Upper lobe of right lung (tissue), 1 donor: ENCODE measurements at places on chromosomes 16 and 17. TPM values are rescaled to one million over a fixed set of nuclear protein-coding genes. Genes with fewer than 3 reads are reported as not detected.

CCL3 gene
- 9.9 TPM for total RNA-seq

GRCh38 chr16:3518292-3518985 is 17.6 kb downstream of the CLUAP1 start:
- peaks cover 89% of the 10 kb centered on the region for H3K36me3 ChIP-seq
- H3K27ac ChIP-seq: no peak overlapping the region
- no peaks in the 10 kb centered on the region for H3K4me1 ChIP-seq
- H3K27me3 ChIP-seq: no peaks in the 10 kb centered on the region
- no peak for DNase-seq

- no peaks in the 10 kb centered on the region for H3K27me3 ChIP-seq
- peaks cover 41% of the 10 kb centered on the region for H3K4me1 ChIP-seq
- H3K4me3 ChIP-seq: peak overlapping the region; percentile 89
- peak overlapping the region; percentile 95 for H3K27ac ChIP-seq
- DNase-seq: peak; percentile 81
- no peaks in the 10 kb centered on the region for H3K36me3 ChIP-seq
These were observed 1.1 kb downstream of the PHF12 start for GRCh38 chr17:28950017-28950751.

GRCh38 chr17:29344201-29344856 is 45.8 kb upstream of the TAOK1 start:
- no peak overlapping the region for H3K4me3 ChIP-seq
- no peaks in the 10 kb centered on the region for H3K4me1 ChIP-seq
- no peaks in the 10 kb centered on the region for H3K27me3 ChIP-seq
- H3K27ac ChIP-seq: no peak overlapping the region

- H3K4me3 ChIP-seq: no peak overlapping the region
- no peak for DNase-seq
- no peak overlapping the region for H3K27ac ChIP-seq
- no peaks in the 10 kb centered on the region for H3K27me3 ChIP-seq
These were observed 96.6 kb downstream of the METRNL start for GRCh38 chr17:83175822-83176622.

GRCh38 chr17:79304884-79305283 is 230.3 kb downstream of the ENGASE start:
- H3K36me3 ChIP-seq: no peaks in the 10 kb centered on the region
- H3K4me3 ChIP-seq: no peak overlapping the region
- H3K4me1 ChIP-seq: peaks cover 11% of the 10 kb centered on the region
- H3K27ac ChIP-seq: no peak overlapping the region
- peaks cover 10% of the 10 kb centered on the region for H3K27me3 ChIP-seq
- DNase-seq: no peak

GRCh38 chr17:66511135-66511534 is 208.7 kb downstream of the PRKCA start:
- H3K27ac ChIP-seq: no peak overlapping the region
- H3K27me3 ChIP-seq: no peaks in the 10 kb centered on the region
- H3K36me3 ChIP-seq: no peaks in the 10 kb centered on the region

CA7 gene
- total RNA-seq: not detected

DNA sequence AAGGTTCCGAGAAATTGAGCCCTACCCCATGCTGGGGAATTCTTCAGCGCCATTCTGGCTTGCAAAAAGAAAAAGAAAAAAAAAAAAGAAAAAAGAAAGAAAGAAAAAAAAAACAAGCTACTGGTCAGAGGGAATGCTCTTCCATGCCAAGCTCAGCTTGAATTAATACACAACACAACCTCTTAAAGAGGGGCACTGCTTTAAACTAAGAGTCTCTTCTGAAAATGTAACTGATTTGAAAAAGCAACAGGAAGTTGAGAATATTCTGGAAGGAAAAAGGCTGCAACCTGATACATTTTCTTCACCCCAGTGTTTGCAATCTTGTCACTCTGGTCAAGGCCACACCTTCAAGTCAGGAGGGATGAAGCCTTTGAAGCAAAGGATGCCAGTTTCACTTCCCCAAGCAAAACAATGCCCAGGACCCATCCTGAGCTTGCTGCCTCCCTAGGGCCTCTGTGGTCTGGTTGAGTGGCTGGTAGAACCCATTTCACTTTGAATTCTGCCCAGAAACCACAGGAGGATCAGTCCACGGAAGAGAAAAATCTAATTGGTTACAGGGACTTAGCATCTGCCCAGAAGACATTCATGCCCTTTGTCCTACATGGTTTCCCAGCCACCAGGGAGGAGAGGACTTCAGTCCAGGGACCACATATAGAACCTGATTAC is 389.7 kb downstream of the SOX9 start:
- no peak for DNase-seq
- peaks cover 3% of the 10 kb centered on the region for H3K4me1 ChIP-seq
- H3K4me3 ChIP-seq: no peak overlapping the region
- no peaks in the 10 kb centered on the region for H3K27me3 ChIP-seq
- no peak overlapping the region for H3K27ac ChIP-seq

SBK1 gene
- 1.9 TPM for total RNA-seq

DNA sequence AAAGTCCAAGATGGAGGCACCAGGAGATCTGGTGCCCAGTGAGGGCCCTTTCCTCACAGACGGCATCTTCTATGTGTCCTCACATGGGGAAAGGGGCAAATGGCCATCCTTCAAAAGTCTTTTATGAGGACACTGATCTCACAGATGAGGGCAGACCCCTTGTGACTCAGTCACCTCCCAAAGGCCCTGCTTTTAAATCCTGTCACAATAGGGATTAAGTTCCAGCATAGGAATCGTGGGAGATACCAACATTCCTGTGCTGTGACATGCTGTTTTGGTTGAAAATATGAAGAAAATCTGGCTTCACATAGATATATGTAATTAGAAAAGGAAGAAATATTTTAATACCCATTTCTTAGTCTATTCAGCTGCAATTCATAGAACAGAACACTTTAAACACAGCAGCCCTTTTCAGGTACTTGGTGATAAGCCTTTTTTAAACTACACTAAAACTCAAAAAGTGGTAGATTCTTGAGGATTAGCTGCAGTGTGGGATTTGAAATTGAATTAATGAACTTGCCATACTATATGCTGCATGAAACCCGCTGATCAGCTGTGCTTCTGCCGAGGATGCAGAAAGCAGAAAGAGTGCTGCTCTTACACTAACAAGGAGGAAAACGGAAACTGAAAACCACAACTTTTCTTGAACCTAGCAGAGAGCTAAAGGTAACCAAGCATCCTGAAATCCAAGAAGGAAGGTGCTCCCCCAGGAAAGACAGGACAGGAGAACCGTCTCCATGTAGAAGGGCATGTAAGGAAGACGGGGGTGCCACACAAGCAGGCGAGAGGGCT is 32.7 kb downstream of the VPS53 start:
- H3K27me3 ChIP-seq: no peaks in the 10 kb centered on the region
- no peak for DNase-seq
- H3K4me3 ChIP-seq: no peak overlapping the region
- H3K4me1 ChIP-seq: peaks cover under 1% of the 10 kb centered on the region

UTS2R gene
- not detected for total RNA-seq

- H3K4me1 ChIP-seq: no peaks in the 10 kb centered on the region
- H3K27ac ChIP-seq: no peak overlapping the region
- H3K27me3 ChIP-seq: no peaks in the 10 kb centered on the region
- no peak overlapping the region for H3K4me3 ChIP-seq
- DNase-seq: no peak
These were observed 4.6 kb upstream of the DRC7 start for GRCh38 chr16:57689762-57690558.

CCDC40 gene
- 3.5 TPM for total RNA-seq

DNA sequence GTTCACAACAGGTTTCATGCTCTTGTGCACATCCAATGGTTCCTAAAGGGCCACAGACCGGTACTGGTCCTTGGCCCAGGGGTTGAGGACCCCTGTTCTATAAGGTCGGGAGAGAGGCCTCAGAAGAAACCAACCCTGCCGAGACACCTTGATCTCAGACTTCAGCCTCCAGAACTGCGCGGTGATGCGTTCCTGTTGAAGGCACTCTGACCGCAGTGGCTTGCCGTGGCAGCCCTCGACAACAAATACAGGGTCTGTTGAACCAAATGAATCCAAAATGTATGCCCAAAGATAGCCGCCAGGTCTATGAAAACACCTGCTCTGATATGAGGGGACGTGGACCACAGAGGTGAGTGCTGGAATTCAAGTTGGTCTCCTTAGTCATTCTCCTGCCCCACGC is 389.8 kb downstream of the SEC14L1 start:
- H3K27me3 ChIP-seq: peaks cover 31% of the 10 kb centered on the region
- peaks cover 5% of the 10 kb centered on the region for H3K4me1 ChIP-seq
- H3K36me3 ChIP-seq: no peaks in the 10 kb centered on the region
- DNase-seq: peak; percentile 27
- no peak overlapping the region for H3K27ac ChIP-seq

GRCh38 chr17:28896884-28897768 is at the start of gene FLOT2:
FLOT2 (minus strand) TSS chr17:28897733; CDS start chr17:28897574, 159 bp downstream.
- peak within 1 kb of the TSS; percentile 89 for H3K4me3 ChIP-seq
- peaks cover 50% of the 10 kb centered on the region for H3K4me1 ChIP-seq
- peak within 1 kb of the TSS; percentile 98 for H3K27ac ChIP-seq
- DNase-seq: peak; percentile 89
- H3K36me3 ChIP-seq: no peaks in the 10 kb centered on the region

DNA sequence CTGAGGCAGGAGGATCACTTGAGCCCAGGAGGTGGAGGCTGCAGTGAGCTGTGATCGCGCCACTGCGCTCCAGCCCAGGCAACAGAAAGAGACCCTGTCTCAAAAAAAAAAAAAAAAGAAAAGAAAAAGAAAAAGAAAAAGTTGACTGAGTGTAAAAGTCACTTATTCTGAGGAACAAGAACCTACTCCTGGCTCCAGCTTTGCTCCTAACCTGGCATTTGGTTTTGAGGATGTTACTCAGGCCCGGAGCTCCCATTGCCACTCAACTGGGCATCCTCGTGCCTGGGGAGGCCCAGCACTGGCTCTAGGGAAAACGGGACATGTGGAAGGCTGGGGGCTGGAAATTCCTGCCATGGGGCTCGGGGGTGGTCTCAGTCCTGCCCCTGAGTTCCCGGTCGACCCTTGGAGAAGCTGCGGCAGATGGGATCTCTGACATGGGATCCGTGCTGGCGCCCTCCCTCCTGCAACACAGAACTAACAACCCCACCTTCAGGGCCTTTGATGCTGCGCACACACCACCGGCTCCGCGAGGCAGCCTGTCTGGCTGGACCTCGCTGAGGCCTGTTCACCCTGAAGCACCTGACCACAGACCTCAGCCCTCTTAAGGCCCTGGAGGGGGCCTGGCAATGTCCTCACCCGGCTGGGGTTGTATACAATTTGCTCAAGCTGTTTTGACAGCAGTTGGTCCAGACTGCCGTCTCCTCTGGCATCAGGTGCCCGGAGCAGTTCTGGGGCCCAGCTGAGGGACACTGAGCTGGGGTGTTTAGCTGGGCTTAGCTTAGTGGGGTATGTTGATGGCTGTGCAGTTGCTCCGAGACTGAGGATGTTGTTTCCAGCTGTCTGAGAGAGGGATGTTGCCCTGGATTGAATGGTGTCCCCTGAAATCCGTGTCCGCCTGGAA is 12.3 kb downstream of the CD7 start:
- H3K4me1 ChIP-seq: peaks cover 9% of the 10 kb centered on the region
- no peak overlapping the region for H3K4me3 ChIP-seq
- no peaks in the 10 kb centered on the region for H3K36me3 ChIP-seq
- DNase-seq: no peak
- H3K27me3 ChIP-seq: no peaks in the 10 kb centered on the region

CSH1 gene
- total RNA-seq: not detected

DNA sequence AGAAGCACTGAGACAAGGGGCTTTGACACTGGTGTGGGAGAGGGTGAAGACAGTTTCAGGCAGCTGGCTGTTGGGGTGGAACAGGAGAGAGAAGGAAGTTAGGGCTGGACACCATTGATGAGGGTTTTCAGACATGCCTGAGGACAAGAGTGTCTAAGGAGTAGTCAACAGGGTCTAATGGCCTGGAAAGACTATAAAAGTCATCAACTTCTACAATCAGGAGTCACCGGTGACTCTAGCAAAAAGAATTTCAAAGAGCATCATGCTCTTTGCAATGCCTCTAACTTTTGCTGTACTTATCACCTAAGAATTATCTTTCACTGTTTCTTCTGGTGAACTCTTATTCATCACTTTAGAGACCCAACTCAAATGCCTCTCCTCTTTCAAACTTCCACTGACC is 213.9 kb downstream of the C16orf78 start:
- no peaks in the 10 kb centered on the region for H3K27me3 ChIP-seq
- H3K36me3 ChIP-seq: no peaks in the 10 kb centered on the region
- H3K4me1 ChIP-seq: no peaks in the 10 kb centered on the region
- no peak overlapping the region for H3K4me3 ChIP-seq
- DNase-seq: no peak

DNA sequence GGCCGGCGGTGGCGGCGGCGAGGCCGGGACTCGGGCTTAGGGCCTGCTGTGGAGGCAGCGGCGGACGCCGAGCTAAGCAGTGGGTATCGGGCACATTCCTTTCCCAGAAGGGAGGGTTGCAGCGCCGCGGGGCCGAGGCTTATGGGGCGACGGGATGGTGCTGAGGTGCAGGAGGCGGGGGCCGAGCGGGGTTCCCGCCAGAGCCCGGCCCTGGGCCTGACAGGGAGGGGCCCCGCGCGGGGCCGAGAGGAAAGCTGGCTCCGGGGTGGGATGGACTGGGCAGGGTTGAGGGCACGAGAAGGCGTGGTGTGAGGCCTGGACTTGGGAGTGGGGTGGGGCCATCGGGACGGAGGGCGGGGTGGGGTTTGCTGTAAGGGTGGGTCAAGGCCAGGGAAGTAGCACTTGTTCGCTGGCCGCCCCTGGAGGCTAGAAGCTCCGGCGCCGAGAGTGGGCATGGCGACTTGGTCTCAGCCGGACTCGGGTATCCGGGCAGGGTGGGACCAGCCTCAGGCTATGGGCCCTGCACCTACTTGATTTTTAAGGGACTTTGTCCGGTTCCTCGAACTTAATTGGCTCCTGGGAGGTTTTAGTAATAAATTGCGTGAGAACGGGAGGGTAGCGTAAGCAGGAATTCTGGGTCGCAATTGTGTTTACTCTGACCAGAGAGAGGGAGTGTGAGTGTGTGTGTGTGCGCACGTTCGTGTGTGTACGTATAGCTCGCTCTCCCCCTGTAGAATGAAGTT is 396 bp downstream of the NFE2L1 start:
- H3K36me3 ChIP-seq: peaks cover 27% of the 10 kb centered on the region
- no peaks in the 10 kb centered on the region for H3K27me3 ChIP-seq
- DNase-seq: peak; percentile 96
- peaks cover 54% of the 10 kb centered on the region for H3K4me1 ChIP-seq
- peak overlapping the region; percentile 91 for H3K4me3 ChIP-seq

DNA sequence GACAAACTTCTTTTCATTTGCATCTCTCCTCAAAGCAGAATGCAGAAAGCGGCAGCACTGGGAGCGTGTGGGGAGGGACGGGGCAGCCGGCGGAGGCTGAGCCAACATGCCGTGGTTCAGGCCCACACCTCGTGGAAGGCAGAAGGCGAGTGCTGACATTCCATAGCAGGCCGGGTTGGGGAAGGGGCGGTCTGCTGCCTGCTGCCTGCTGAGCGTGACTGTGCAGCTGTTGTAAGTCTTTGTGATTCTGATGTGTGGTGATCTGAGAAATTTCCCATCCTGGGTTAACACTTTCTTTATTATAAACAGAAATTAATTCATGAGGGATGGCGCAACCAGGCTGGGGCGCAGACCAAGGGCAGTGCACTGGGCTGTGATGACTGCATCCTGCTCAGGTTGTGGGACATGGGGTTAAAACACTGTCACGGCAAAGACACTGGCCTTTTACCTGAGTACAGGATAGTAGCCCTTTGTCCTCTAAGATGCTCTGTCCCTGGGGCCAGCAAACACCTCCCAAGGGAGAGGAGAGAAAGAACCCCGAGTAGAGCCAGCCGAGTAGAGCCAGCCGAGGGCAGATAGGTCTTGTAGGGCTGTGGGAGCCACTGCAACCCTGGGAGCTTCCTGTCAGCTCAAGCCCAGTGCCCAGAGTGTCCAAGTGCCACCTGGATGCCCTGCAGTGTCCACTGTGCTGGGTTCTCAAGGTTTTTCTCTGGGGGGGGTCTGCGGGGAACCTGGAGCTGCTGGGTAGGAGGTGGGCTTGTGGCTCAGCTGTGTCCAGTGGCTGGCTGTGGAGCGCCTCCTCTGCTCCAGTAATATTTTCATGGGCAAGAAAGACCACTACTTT is 8.8 kb upstream of the DNASE1 start:
- no peaks in the 10 kb centered on the region for H3K27me3 ChIP-seq
- no peak overlapping the region for H3K27ac ChIP-seq
- no peak overlapping the region for H3K4me3 ChIP-seq
- DNase-seq: peak; percentile 25
